ENCODE measurements at places on chromosomes 3 and 15. TPM values are rescaled to one million over a fixed set of nuclear protein-coding genes. Genes with fewer than 3 reads are reported as not detected.
A peak's percentile ranks its signal among the peaks of the same experiment; 100 is the strongest.

DNA sequence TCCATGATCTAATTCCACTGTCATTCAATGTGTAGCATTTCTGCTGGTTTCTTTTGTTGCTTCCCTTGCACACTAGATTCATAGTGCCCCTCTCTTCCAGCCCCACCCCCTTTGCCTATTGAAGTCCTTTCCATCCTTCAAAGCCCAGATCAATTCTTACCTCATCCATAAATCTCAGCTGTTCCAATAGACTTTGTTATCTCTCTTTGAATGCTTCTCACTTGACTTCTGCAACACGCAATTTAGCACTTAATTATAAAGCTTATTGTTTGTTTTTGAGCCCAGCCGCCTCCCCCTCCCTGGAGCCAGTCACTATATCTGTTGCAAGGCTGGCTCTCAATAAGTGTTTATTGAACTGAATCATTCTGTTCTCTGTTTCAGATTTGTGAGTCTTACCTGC, 174.6 kb upstream of the TBL1XR1 start:
- no peak for DNase-seq

GRCh38 chr15:39427705-39428104, 153.2 kb upstream of the THBS1 start:
- DNase-seq = no peak

DNA sequence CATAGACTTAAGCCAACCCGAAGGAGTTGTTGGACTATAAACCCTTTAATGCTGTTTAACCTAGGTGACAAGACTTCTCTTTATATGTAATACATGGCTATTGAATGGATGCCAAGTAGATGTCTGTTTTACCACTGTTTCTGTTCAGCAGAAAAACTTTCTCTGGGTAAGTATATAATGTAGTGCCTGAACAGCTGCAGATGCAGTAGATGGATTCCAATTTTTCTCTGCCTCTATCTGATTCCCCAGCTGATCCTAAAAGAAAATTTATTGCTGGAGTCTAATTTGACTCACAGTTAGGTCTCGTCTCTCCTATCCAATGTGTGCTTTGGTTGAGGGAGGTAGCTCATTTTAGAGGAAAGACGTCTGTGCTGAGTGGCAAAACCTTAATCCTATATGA, 256.5 kb upstream of the CBLB start:
- DNase-seq = no peak

DNA sequence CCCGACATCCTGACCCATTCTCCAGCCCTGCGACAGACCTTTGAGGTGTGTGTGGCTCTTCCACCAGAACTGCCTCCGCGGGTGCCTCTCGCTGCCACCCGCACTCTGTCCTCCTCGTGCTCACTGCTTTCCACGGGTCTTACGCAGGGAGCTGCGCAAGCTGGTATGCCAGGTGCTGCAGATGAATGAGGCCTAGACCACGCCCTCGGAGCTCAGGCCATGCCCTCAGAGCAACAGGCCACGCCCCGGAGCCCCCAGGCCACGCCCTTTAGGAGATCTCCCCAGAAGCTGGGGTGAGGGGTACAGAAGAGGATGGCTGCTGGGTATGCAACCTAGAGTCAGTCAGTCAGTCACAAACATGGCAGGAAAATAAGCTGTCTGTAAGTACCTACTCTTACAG, 300.3 kb downstream of the GABRG3 start:
- DNase-seq = no peak

- no peak for DNase-seq
Observed at GRCh38 chr3:113546414-113546893, 14.1 kb downstream of the SIDT1 start.

- no peak for DNase-seq
Observed at GRCh38 chr15:97168704-97169475, 791.6 kb upstream of the ARRDC4 start.

DNA sequence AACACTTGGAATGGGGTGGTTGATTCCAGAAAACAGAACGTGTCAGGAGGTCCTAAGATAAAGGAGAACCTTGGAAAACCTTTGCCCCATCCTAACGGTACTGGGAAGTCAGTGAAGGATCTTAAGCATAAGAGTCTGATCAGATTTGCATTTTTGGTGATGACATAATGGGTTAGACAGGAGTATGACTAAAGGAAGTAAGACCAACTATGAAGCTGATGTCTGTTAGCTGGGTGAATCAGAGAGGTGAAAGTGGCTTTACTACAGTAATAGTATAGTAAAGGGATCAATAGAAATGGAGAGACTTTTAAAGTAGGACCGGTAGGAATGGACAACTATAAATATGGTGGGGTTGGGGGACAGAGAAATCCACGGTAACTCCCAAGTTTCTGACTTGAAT, 12.6 kb downstream of the GTF2A2 start:
- no peak for DNase-seq

DNA sequence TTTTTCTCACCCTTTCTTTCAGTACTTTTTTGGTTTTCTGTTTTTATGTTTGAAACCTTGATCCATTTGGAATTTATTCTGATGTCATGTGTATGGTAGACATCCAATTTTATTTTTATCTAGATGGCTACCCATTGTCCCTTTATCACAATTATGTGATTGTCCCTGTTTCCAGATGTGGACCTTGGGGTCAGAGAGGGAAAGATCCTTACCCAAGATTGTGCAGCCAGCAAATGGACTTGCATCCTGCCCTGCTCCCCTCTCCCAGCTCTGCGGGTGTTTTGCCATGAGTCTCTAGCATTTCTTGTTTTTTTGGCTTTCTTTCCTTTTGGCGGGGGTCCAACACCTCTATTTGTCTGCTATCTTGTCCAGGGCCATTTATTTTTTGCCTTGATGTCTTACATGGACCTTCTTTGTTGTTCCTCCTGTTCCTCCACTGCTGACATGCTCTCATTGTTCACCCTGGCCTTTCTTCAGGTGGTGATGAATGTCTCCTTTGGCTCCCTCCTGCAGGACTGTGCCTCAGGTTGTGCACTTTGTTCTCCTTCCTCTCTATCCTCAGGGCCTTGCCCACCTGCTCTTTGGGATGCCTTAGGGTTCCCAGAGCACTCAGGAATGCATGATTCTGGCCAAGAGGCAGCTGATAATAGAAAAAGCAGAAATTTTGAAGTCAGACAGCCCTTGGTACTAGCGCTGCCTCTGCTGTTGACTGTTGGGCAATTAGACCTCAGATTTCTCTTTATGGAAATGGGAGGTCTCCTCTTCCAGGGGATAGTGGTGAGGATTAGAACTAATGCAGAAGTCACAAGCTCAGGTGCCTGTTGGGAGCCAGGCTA, 84.3 kb downstream of the EEFSEC start:
- no peak for DNase-seq

DNA sequence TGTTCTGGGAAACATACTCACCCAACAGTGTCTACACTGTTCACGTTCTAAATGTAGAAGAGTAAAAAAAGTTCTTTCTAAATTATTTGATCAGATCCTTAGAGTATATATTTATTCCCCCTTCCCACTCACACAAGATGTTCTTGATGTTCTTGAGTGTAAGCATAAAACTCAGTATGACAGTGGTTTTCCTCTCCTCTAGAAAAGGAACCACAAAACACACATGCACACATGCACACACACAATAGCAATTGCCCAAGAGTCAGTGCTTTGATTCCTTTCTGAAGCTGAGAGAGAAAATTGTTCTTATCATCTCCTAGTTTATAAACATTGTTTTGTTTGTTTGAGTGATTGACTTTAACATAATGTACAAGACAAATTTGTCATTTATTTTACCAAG, 123.2 kb upstream of the PHLDB2 start:
- DNase-seq = no peak

GRCh38 chr3:169440926-169441325, 222.6 kb downstream of the MECOM start:
- DNase-seq = no peak

GRCh38 chr3:40086890-40087883, 222.3 kb upstream of the EIF1B start:
- no peak for DNase-seq

GRCh38 chr15:98350276-98350675, 298.1 kb upstream of the IGF1R start:
- DNase-seq = no peak

DNA sequence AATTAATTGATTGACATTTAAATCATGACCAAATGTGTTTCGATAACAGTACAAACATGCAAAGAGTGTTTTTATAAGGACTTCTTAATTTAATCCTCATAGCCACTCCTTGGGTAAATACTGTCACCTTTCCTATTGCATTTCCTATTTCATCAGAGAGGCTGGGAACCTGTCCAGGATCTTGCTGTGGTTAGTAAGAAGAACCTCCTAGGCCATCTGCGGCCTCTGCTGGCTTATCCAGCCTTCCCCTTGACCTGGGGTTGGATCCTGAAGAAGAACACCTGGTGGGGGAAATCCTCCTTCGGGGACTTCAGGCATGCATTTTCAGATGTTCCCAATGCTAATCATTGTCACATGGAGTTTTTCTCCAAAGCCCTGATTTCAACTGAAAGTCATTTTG, 25.5 kb downstream of the GLDN start:
- no peak for DNase-seq

GRCh38 chr15:37931868-37932267, 2.6 kb upstream of the TMCO5A start:
- no peak for DNase-seq

DNA sequence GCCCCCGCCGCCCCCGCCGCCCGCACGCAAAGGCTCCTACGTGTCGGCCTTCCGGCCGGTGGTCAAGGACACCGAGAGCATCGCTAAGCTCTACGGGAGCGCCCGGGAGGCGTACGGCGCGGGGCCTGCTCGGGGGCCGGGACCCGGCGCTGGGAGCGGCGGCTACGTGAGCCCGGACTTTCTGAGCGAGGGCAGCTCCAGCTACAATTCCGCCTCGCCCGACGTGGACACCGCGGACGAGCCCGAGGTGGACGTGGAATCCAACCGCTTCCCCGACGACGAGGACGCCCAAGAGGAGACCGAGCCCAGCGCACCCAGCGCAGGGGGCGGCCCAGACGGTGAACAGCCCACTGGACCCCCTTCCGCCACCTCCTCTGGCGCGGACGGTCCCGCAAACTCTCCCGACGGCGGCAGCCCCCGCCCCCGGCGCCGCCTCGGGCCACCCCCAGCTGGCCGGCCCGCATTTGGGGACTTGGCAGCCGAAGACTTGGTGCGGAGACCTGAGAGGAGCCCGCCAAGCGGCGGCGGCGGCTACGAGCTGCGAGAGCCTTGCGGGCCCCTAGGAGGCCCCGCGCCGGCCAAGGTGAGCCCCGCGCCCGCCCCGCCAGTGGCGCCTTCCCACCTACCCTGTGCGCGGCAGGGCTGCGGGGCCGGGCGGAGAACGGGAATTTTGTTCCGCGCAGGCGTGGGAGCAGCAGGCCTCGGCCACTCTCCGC, 2.4 kb downstream of the SKOR1 start:
- DNase-seq = no peak

DNA sequence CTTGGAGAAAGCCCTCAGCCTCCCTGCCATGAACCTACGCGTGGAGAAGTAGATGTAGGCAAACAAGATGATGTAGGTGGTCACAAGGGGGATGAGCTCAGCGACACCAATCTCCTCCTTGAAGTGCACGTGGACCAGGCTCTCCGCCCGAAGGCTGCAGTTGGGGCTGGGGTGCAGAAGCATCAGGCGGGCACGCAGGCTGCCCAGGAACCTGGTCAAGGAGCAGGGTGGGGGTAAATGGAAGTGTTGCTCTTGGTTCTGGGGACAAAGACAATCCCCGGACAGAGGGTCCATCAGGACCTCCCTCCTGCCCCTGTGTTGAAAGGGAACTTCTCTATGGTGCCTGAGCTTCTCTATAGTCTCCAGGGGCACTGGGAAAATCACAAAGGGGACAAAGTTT, 45.1 kb downstream of the PTPN23 start:
- DNase-seq = no peak

DNA sequence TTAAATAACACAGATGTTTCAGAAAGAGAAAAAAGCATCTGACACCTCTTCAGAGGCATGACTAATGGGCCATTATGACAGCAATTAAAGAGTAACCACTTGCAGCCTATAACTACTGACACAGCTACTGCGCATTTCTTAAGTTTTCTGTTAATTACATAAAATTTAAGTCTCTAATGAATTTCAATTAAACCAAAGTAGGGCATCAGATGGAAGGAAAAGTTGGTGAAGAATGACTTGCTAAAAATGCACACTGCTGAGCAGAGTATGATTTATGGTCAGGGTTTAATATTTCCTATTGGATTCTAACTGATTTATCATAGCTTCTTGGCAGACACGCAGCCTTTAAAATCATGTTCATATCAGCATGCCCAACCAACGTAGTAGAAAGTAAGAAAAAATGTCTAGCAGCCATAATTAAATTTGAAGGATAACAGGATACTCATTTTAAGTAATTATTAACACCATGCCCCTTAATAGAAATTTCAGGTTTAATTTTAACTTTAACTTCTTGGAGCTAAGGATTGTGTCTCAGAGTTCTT, 140.0 kb downstream of the CBLB start:
- DNase-seq = no peak

GRCh38 chr3:98521897-98522543, 682 bp downstream of the CLDND1 start:
- peak; percentile 33 for DNase-seq

- DNase-seq = no peak
Observed at GRCh38 chr3:108410531-108410984, 99.8 kb downstream of the MYH15 start.

DNA sequence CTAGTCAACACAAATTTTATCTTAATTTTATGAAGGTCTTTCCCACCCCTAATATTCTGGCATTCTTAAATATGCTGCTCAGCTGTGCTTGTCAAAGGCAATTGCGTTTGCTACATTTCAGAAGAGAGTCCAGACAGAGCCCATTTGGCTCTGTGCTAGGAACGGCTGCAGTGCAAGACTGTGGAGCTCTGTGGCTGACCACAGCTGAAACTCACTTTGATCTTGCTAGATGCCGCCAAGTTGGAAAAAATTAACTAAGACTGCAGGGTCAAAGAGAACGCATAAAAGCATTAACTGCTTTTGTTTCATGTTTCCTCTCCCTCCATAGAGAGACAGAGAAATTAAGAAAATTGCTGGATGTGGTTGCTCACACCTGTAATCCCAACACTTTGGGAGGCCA, 7.6 kb upstream of the PPP1R2 start:
- no peak for DNase-seq

DNA sequence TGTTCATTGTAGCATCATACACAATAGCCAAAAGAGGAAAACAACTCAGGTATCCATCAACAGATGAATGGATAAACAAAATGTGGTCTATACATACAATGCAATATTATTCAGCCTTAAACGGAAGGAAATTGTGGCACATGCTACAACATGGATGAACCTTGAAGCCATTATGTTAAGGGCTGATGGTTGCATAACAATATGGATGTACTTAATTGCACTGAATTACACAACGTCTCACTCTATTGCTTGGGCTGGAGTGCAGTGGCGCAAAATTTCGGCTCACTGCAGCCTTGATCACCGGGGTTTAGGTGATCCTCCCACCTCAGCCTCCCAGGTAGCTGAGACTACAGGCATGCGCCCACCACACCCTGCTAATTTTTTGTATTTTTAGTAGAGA, 7.0 kb upstream of the TMEM62 start:
- DNase-seq = no peak

- no peak for DNase-seq
Observed at GRCh38 chr3:154217671-154218070, 96.5 kb downstream of the ARHGEF26 start.

GPR176 gene
- polyA plus RNA-seq = 15.0 TPM

LTF gene
- polyA plus RNA-seq = 2.9 TPM

CCR9 gene
- 0.08 TPM for polyA plus RNA-seq

CSTA gene
- polyA plus RNA-seq = 0.74 TPM

CHRNA3 gene
- 0.90 TPM for polyA plus RNA-seq

RBPMS2 gene
- 13.5 TPM for polyA plus RNA-seq

GABRR3 gene
- 0.09 TPM for polyA plus RNA-seq

TWF2 gene
- polyA plus RNA-seq = 37.9 TPM
